Activated T-cell treated with anti-CD3 and anti-CD28 coated beads for 1 hour (primary cell): ENCODE measurements at places on chromosomes 3 and 15.

DNA sequence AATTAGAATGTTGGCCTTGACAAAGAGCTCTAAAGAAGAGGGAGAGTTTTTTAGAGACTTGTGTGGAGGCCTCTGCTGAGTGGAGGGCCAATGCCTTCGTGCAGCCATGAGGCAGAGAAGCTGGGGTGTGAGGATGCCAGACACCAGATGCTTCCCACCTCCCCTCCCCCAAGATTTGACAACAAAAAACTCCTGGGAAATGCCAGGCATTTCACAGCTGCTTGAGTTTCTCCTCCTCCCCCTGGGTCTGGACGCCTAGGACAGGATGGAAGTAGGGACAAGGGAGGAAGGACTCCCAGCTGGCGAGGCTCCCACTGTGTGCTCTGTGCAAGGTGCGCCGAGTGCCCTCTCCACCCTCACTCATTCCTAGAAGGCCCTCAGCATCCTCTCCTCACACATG lies 20.1 kb downstream of the TGM4 start:
- no peak for DNase-seq

DNA sequence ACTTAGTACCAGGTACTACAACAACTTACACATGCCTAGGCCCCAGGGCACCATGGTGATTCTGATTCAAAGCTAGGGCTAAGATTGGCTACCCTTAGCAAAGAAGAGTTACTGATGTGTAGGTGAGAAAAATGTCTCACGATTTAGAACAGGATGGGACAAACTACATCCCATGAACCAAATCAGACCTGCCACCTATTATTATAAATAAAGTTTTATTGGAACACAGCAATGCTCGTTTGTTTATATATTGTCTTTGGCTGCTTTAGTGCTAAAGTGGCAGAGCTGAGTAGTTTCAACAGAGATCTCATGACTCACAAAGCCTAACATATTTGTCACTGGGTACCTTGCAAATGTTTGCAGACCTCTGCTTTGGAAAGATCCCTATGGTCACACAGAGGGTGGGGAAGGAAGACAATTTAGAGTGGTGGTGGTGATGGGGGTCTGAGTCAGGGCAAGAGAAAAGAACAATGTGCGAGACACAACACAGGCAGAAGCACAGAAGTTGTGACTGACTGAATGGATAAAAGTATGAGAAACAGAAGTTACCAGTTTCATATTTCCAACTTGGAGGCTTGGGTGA lies 770.6 kb upstream of the CFAP20DC start:
- no peak for DNase-seq

DNA sequence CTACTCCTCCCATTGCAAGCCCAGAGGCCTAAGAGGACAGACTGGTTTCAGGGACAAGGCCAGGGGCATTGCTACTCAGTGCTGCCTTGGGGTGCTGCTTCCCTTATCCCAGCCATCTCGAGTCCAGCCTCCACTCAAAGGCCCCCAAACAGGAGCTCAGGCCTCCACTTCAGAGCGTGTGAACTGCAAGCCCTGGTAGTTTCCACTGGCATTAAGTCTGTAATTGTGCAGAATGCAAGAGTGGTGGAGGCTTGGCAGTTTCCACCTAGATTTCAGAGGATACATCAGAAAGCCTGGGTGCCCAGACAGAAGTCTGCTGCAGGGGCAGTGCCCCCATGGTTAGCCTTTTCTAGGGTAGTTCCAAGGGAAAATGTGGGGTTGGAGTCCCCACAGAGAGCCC lies 192.8 kb upstream of the ST8SIA2 start:
- no peak for DNase-seq

DNA sequence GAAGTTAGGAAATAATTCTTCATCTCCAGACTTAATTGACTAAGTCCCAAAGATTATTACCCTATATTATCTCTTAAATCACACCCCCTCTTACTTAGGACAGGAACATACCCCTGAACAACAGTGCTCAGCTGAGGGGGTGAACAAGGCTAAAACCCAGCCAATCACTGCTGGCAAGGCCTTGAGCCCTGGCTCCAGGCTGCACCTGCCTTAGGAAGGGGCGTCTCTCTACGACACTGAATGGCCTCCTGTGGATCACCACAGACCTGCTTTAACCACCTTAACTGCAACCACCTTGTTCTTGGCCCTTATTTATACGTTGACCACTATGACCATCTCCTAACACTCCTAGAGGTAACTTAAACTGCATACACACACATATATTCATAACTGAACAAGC lies 267.4 kb upstream of the THBS1 start:
- no peak for DNase-seq
